ENCODE measurements at places on chromosomes 1 and 21. TPM values are rescaled to one million over a fixed set of nuclear protein-coding genes. Genes with fewer than 3 reads are reported as not detected.

GRCh38 chr1:42658877-42659337 lies 684 bp downstream of the PPIH start:
- no peak for DNase-seq

- no peak for DNase-seq
These were observed 52.5 kb downstream of the KAZN start for GRCh38 chr1:14650951-14651350.

Gene NBPF19
- 18.0 TPM for polyA plus RNA-seq

DNA sequence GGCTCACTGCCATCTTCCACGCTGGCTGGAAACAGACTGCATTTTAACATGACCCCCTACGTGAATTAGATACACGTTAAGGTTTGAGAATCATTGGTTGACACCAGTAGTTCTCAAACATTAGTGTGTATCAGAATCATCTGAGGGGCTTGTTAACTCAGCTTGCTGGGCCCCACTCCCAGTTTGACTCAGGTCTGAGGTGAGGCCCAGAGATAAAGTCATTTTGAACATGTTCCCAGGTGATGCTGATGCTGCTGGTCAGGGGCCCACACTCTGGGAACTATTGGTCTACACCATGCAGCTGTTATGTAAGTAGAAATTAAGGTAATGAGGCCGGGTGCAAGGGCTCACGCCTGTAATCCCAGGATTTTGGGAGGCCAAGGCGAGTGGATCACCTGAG lies 1.3 kb downstream of the LSM10 start:
- no peak for DNase-seq

DNA sequence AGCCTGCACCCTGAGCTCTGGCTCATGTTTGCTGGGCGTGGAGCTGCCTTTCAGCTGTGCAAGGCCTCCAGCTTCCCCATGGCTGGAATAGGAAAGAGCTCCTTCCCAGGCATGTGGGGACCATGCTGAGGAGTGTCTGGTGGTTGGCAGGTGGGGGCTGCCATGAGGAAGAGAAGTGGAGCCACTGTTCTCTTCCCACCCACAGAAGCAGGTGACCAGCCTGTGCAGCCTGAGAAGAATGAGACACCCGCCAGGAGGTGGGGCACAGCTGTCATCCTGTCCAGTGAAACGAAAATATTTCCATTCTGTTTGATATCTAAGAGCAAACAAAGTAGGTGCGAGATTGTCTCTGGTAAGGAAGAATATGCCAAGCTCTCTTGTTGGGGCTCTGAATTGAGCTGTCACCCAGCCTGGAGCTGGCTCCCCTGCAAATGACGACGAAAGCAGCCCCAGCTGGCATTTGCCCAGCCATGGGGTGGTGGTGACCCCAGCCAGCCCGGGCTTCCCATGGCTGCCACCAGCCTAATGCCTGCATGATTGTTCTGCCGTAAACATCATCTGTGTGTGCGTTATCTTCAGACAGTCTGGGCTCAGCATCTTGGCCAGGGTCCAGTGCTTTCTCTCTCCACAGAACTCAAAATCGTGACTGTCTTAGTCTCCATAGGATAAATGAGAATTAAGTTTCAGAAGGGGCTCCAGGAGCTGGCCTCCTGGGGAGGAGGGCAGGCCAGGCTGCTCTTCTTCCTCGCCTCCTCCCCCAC lies 429.8 kb upstream of the VAMP3 start:
- DNase-seq = no peak

GRCh38 chr1:18724801-18725200 lies 94.2 kb downstream of the PAX7 start:
- no peak for DNase-seq

DNA sequence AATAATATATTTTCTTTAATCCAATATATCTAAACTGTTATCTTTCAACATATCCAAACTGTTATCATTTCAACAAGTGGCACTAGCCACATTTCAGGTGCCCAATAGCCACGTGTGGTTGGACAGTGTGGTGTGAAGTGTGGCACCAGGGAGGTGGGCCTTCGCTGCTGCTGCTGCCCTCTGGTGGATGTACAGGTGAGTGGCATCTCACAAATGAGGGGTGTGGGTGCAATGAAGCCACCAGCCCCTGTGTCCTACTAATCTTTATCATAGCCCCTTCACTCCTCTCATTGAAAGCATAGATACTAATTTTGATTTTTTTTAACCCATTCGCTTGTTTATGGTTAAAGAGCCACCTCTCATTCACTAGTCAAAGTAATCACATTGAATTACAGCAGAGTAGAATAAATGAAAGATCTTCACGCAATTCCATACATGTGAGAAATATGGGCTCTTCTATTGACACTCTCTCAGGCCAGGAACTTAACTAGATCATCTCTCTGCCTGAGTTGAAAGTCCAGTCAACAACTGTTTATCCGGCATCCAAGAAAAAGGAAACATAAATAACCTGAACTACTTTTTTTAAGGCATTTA lies 499.2 kb downstream of the OMA1 start:
- no peak for DNase-seq

- no peak for DNase-seq
These were observed 569.4 kb upstream of the ADAMTS5 start for GRCh38 chr21:27536319-27536718.

DNA sequence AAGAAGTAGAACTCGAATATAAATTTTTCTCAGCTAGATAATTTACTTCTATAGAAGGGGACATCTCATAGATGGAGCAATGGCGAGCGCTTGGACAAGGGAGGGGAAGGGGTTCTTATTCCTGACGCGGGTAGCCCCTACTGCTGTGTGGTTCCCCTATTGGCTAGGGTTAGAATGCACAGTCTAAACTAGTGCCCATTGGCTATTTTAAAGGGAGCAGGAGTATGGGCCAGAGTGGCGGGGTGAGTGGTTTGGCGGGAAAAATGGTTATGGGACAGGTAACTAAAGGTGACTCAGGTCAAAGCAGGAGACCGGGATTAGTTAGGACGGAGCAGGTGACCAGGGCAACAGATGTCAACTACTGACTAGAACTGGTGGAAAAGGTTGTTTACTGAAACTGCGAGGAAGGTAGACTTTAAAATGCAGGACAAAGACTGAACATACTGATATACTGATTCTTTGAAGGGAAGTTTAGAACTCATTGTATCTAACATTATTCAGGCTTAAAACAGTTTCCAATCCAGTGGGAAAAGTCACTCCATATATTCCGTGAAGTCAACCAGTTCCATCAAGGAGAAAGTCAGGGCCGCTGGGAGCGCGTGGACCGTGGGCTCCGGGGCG lies 940 bp upstream of the ATAD3A start:
- peak; percentile 27 for DNase-seq

GRCh38 chr1:206556750-206557635 lies 49.7 kb downstream of the RASSF5 start:
- DNase-seq = peak; percentile 66

Gene ALG14
- 16.3 TPM for polyA plus RNA-seq

DNA sequence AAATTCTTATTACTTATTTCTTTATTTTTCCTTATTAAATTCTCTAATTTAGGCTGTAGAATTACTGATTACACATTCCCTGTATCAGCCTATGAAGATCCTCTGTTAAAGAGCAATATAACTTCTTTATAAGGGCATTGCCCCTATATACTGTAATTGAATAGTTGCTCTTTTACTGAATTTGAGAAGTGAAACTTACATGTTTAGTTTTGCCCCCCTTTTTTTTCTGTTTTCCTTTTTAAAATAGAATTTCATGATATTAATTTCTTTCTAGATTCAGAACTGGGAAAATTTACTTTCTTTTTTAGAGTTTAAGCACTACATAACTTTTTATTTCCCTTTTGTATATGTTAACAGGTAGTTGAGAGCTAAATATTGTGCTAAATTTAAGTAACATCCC lies 29.5 kb upstream of the PGM1 start:
- DNase-seq = no peak

- DNase-seq = no peak
These were observed 2.2 kb downstream of the ACAP3 start for GRCh38 chr1:1305300-1306069.

All from renal pelvis (tissue), 12 donors.